ENCODE measurements at places on chromosomes 2 and 18.

DNA sequence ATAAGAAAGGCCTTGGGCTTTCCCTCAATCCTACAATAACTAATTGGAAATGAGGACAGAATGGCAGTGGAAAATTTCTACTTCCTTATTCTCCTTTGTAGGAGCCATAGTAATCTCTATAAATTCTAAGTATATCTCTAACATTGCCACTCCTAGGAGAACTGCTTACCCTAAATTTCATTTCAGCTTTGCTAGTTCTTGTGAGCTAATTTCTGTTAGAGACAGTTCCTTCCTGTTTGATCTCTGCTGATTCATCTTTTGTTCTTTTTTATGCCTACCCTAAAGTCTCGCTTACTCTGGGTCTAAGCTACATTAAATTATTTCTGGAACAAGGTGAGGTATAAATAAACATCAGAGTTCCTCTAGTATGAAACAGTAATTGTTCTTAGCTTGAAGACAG lies 25.7 kb downstream of the ABHD3 start:
- no peak for DNase-seq

DNA sequence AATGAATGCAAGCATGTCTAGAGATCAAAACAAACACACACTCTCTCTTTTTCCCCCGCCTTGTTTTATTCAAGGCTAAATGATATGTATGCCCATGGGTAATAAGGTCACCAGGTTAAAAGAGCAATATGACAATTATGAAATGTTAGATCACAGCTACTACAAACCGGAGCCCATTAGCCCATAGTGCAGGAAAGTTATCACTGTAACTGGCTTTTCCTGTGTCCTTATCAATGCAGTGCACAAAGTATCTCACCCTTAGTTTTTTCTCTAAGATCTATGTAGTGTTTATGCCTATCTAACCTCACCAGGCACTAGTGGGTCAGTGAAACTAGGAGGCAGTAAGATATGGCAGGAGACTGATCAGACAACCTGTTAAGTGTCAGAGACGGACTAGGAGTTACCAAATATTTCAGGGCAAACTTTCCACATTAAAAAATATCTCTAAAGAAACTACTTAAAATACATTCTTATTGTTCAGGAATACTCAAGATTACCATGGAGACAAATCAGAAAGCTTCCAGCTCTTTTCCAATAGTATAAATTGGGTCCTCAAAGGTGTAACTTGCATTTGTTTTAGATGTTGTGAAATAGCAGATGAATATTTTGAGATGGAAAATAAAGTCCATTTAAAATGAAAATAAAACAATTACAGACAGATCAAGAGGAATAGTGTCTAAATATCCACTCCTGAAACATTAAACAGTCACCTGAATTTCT lies 282.2 kb downstream of the EXOC6B start:
- DNase-seq: no peak

- DNase-seq: no peak
Observed at GRCh38 chr2:177241711-177242120, 22.8 kb downstream of the NFE2L2 start.

DNA sequence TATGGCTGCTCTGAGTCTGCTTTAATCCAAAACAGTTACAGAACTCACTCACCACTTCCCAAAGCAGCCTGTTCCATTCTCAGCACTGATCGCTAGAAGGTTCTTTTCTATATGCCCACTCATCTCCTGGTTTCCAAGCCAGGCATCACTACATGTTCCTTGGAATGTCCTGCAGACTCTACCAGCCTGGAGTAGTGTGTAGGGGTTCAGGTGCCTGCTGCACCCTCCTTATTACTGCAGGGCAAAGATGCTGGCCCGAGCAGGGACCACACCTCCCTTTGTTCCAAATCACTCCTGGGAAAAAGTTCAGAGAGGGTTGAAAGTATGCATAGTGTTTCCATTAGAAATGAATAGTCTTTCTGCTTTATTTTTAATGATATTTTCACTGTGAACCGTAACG lies 196.6 kb downstream of the SH3RF3 start:
- no peak for DNase-seq

GRCh38 chr2:30201990-30202389 lies 29.3 kb upstream of the LBH start:
- DNase-seq: no peak

GRCh38 chr2:23513245-23513871 lies 128.4 kb downstream of the KLHL29 start:
- no peak for DNase-seq

- DNase-seq: no peak
Observed at GRCh38 chr18:3154214-3154613, 65.6 kb downstream of the MYOM1 start.

- no peak for DNase-seq
Observed at GRCh38 chr2:195793881-195794280, 136.9 kb downstream of the SLC39A10 start.

GRCh38 chr2:82857967-82858366 lies 1601.1 kb downstream of the SUCLG1 start:
- DNase-seq: no peak

- no peak for DNase-seq
Observed at GRCh38 chr2:214497489-214497888, 86.6 kb downstream of the VWC2L start.

- DNase-seq: no peak
Observed at GRCh38 chr18:23992089-23992940, 22.2 kb upstream of the TTC39C start.

- DNase-seq: no peak
Observed at GRCh38 chr2:64828261-64828660, 160.9 kb upstream of the SLC1A4 start.

DNA sequence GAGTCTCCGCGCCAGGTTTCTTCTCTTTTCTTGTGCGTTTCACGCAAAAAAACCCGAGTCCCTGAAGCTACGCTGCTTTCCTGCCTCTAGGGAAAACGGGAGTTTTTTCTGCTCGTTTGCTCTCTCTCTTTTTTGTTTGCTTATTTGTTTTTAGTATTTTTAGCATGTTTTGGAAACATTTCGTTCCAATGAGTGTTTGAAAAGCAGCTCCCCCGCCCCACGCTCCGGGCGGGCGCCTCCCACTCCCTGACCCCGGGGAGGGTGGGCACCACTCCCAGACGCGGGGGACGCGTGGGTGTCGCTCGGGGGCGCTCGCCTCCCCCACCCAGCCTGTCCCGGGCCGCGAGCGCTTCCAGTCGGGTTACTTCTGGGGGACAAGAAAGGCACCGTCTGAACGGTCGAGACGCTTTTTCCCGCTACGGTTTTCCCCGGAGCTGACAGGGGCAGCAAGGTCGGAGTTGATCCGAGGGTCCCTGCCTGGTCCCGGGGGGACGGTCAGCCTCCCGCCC lies 446 bp upstream of the EFHD1 start:
- no peak for DNase-seq

DNA sequence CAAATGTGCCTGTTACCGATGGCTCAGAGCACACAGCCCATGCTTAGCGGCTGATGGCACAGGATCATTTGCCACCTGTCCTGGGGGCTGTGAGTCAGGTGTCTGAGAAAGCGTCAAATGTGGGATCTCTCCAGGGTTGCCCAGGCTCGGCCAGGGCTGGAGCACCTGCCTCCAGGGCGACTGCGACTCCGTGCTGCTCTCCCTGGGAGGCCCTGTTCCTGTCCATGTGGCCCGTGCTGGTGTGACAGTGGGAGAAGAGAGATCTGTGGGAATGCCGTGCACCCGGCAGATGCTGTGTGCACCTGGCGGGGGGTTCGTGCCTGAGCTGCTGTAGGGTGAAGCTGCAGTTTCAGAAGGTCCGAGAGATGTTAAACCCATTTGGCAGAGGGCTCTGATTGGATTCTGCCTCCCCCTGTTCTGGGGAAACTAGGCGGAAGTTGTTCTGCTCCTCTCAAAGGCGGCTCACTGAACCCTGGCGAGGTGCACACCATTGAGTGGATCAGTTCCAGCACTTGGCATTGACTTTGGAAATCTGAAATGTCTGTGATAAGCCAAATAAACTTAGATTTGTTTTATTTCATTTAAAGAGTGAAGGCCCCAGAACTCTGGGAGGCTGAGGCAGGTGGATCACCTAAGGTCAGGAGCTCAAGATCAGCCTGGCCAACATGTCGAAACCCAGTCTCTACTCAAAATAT lies 34.7 kb upstream of the TPO start:
- DNase-seq: no peak

DNA sequence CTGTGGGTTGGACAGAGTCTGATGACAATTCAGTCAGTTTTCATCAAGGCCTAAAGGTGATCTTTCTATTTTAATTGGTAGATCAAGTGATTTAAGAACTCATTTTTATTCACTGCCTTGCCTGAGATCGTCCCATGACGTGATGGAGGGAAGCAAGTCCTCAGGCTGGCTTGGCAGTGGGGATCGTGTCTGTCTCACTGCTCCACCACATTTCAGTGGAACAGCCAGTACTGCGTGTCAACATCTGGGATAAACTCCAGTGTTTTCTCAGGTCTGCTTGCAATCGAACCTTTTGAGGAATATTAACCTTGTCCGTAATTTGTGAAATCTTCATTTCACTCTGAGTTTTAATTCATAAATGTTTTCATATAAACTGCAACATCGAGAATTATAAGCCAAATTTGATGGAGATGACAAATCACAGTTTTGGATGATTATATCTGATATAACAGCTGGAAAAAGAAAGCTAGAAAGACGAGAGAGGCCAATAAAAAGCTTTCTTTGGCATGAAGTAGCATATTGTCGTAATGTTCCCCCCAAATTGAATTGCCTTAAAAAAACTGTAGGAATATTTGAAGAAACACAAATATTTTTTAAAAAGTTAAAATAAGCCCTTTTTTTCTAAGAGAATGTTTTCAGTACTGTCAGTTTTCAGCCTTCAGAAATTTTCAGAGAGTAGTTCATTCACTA lies 414.7 kb upstream of the SPRED2 start:
- DNase-seq: no peak

DNA sequence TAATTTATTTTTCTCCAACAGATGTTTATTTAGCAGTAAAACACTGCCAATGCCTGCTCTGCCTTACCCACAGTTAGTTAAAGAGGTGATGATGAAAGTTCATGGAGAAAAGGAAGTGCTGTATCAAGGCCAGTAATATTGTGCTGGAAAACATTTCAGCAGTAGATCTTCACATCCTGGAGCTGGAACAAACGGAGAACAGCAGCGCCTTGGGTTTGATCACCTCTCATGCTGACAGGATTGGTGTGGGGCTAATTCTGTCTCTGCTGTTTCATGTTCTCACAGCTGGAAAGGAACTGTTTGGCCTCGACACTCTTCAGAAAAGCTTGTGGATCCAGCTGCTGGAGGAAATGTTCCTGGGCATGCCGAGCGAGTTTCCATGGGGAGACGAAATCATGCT lies 61.5 kb upstream of the RPE start:
- DNase-seq: no peak

DNA sequence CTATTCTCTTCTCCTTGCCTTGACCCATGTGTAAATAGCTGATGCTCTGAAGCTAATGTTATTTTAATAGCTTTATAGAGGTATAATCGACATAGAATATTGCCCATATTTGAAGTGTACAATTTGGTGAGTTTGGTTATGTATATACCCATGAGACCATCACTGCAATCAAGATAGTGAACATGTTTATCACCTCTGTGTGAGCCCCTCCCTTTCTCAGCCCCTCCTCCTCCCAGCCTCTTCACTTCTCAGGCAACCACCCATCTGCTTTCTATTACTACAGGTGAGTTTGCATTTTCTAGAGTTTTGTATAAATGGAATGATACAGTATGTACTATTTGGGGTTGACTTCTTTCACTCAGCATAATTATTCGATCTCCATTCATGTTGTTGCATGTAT lies 181.1 kb downstream of the INO80D start:
- DNase-seq: no peak

DNA sequence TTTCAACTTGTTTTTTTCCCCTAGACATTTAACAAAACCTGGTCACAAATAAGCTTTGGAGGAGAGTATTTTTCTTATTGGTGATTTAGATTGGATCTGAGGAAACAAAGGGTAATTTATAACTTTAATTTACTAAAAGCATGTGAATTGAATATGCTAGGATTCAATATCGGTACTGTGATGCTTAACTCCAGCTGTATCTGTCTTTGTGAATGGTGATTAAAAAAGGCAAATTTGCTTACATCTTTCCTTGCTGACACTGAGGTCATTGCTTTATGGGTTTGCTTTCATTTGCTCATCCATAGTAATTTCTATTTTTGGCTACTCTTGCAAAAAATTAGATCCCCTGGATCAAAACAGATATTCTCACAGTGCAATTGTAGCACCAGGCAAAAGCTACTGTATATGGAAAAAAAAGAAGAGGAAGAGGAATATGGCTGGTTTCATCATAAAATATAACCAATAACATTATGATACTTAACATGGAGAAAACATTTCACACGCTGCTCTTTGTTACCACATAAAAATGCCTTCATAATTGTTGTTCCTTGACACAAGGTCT lies 832.0 kb upstream of the ZEB2 start:
- DNase-seq: no peak

- DNase-seq: no peak
Observed at GRCh38 chr2:11560806-11561205, 27.0 kb downstream of the GREB1 start.

DNA sequence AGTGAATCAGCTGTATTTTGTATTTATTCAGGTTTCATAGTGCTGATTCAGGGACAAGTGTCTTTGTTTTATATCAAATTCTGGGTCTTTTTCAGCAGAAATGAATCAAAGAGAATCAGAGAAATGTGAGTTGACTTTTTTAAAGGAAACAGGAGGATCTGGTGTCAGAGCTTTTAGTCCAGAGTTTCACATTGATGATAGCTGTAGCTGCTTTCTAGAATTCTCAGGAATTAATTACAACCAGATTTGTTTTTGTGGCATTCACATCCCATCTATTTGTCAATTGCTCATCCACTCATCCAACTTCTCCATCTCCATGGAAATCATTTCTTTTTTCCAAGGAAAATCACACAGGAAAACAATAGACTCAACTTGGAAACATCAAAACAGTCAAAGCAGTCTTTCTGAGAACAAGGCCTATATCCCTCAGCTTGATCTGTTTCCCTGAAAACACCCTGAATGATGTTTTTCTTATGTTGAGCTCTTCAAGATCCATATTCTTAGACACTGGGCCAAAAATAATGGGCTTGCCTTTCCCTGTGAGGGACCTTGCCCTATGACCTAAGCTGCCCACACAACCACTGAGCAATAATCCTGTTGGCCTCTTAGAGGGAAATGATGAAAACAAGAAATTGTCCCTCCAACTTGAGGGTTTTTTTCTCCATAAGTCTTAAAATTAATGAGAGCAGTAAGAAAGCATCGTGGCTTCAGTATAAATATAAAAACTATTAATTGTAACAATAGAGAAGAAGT lies 249.5 kb upstream of the FN1 start:
- no peak for DNase-seq

- DNase-seq: no peak
Observed at GRCh38 chr2:216535454-216535995, 36.9 kb downstream of the RPL37A start.

Data from activated T-helper 1 cell treated with anti-CD3 and anti-CD28 coated beads, Interleukin-2, amount 50 U/mL, for 16 hours (primary cell).